ENCODE measurements at places on chromosomes 6 and 20.

- no peak for DNase-seq
These were observed 95.5 kb upstream of the AGPAT4 start for GRCh38 chr6:161369339-161369738.

DNA sequence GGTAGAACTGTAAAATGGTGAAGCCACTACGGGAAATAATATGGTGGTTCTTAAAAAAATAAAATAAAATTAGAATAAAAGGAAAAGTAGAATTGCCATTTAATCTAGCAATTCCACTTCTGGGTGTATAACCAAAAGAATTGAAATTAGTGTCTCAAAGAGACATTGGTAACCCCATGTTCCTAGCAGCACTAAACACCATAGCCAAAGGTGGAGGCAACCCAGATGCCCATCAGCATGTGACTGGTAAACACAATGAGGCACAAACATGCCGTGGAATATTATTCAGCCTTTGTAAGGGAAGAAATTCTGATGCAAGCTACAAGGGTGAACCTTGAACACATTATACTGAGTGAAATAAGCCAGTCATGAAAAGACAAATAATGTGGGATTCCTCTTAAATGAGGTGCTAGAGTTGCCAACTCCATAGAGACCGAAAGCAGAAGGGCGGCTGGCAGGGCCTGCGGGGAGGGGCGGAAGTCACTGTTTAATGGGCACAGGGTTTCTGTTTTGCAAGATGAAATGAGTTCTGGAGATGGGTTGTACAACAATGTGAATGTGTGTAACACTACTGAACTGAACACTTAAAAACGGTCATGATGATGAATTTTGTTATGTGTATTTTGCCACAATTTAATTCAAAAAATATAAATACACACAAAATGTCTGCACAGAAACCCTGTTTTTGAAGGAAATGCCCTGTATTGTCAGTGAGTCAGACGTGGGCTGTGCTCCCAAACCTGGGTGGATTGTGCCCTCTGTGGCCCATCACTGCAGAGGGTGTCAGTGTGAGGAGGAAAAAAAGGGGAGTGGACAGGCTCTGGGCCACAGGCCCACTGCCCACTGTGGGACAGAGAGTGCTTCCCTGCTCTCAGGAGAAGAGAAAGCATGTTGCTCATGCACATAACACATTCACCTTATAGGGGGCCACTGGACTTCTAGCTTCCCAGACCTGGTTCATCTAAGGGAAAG lies 49.6 kb upstream of the CD93 start:
- DNase-seq: no peak

GRCh38 chr6:130140084-130140483 lies 82.7 kb downstream of the SAMD3 start:
- DNase-seq: no peak

DNA sequence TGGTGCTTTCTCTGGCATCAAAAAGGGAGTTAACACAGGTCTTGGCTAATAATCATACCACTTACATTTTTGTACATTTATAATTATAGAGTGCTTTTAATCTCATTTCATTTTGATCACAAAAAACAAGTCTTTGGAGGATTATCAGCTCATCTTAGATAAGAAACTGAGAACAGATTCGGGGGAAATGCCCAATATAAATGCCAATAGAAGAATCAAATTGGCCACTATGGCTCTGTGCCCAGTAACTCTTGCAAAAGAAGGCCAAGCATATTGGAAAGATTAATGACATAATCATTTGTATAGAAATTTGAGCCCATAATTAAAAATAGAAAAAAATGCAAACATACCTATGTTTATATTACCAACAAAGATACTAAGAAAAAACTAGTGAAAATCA lies 42.5 kb downstream of the IPCEF1 start:
- no peak for DNase-seq

- no peak for DNase-seq
These were observed 270.0 kb downstream of the CDH26 start for GRCh38 chr20:60228255-60228654.

- no peak for DNase-seq
These were observed 22.6 kb downstream of the ETV7 start for GRCh38 chr6:36364669-36365479.

DNA sequence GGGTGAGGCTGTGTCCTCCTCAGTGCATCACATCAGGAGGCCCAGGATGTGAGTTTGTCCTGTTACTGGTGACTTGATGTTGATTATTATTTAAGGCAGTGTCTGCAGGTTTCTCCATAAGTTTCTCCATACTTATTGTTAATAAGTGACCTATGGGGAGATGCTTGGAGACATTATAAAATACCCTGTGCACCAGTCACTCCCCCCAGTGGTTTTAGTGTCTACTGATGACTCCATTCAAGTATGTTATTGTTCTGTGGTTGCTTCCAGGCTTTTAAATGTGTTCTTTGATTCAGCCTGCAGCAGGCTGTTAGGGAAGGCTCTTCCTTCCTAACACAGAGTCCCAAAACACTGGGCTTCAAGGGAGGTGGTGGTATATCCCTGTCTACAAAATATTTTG lies 14.6 kb upstream of the CST3 start:
- DNase-seq: no peak

DNA sequence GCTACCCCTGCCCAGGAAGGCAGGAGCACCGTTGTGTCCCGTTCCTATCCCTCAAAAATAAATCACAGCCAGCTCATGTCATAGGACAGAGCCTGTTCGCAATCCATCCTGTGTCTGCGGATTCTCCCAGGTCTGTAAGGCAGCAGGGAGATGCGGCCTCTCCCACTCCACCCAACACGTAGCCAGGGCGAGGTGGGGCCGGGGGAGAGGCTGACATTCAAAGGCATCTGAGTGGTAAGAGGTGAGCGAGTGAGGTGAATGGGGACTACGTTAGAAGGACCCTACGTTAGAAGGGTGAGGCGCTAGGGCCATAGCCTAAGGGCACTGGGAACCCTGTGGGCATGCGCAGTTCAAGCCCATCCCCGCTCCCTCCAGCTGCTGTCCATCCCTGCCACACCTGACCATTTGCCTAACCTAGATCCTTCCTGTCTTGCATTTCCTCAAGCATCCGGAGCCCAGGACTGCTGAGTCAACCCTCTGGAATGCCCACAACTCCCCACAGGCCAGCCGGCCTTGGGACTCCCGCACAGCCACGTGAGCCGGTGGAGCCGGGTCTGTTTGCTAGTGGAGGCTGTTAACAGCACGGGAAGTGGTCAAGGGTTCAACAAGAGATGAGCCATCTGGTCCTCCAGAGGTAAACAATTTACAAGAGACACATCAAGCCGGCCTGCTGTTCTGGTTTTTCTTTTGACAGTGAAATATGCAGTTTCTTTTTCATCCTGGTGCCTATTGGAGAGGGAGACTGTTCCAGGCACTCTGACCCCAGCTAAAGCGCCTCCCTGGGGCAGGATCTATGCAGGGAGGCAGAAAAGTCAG lies 45.9 kb downstream of the RIPOR3 start:
- no peak for DNase-seq

DNA sequence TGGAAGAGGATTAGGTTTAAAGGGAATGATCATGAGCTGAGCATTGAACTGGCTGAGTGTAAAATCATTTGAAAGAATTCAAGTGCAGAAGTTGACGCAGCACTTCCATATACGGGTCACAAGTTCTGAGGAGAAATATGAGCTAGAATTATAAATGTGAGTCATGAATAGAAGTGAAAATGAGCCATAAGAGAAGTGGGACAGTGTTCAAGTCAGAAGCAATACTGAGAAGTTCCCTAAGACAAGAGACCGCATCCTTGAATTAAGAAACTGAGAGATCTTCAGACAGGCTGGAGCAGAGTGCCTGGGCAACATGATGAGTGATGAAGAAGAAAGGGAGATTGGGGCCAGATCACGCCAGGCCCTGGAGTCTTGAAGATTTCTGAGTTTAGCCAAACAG lies 209.7 kb downstream of the TBX18 start:
- DNase-seq: no peak

DNA sequence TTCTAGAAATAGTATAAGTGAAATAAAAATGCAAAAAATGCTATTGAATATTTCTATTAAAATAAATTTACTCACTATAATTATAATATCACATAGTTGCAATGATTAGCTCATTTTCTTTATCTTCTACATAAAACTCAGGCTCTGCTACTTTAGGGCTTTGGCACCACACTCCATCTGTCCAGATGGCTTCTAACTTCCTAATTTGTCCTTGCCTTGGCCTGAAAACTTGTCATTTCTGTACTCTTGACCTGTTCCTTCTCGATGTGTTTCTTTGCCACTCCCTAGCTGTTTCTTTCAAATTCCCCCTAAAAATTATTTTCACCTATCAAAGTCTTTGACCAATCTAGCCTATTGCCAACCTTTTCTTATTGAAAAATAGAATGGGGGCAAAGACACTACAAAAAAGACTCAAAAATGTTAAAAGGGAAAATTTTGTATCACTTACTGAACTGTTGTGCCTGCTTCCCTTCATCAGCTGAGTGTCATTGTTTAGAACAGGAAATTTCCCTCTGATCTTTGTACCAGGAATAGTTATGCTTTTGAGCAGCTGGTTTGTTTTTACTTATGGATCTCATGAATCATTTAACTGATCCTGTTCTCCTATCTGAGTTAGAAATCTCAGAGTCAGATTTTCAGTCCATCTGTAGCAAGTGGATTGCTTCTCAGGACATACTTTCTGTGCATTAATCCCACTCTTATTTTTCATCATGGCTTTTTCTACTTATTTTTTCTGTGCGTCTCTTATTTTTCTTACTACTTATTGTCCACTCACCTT lies 279.2 kb upstream of the CNR1 start:
- DNase-seq: no peak

DNA sequence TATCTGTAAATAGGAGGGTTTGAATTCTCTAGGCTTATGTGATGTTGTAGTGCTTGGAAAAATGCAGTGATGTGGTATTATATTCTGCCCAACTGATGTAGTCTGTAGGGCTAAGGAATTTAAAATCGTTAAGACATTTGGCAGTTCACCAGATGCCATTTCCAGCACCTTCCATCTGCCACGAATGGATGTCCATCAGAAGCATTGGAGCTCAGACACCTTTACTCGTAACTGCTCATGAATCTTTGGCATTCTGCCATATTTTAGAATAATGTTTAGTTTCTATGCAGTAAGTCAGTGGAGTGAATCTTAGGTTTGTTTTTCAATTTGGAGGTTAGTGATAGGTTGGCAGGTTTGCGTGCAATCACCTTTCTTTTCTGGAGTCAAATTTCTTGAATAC lies 2.4 kb upstream of the SYTL3 start:
- DNase-seq: no peak

GRCh38 chr6:47439348-47439668 lies 38.3 kb upstream of the CD2AP start:
- DNase-seq: no peak

DNA sequence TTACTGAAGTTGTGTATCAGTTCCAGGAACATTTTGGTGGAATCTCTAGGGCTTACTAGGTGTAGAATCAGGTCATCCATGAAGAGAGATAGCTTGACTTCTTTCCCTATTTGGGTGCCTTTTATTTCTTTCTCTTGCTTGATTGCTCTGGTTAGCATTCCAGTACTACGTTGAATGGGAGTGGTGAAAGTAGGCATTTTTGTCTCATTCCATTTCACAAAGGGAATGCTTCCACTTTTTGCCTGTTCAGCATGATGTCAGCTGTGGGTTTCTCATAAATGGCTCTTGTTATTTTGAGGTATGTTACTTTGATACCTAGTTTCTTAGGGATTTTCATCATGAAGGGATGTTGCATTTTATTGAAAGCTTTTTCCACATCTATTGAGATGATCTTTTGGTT lies 195.3 kb downstream of the MOXD1 start:
- DNase-seq: no peak

DNA sequence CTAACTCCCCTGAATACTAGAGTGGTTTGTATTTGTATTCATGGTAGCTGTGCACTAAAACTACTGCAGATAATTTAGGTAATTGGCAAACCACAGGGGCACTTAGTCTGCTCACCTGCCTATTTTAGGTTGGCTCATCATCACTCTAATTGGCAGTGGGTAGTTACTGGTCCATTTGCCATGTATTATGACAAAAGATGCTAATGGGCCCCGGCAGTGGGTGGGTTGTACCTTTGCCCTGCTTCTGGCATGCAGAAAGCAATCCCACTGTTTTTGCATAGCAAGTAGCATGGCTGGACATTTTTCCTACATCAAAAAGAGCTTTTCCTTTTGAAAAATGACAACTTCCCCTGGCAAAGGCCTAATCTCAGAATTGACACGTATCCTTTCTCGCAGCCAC lies 741.4 kb upstream of the MAP3K7 start:
- DNase-seq: peak; percentile 98

DNA sequence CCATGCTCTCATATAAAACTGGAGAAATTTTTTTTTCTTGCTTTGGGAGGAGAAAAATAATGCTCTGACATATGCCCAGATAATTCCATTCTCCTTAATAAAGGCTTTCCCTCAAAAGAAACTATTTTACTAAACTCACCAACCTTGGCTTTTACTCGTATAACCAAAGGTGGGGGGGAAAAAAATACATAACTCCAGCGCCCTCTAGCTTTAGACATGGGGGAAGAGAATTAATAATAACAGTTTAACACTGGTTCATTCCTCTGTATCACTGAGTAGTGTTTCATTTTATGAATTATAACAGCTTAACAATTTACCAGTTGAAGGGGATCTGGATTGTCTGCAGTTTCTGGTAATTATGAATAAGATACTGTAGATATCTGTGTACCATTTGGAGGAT lies 1226.1 kb downstream of the GRIK2 start:
- DNase-seq: no peak

DNA sequence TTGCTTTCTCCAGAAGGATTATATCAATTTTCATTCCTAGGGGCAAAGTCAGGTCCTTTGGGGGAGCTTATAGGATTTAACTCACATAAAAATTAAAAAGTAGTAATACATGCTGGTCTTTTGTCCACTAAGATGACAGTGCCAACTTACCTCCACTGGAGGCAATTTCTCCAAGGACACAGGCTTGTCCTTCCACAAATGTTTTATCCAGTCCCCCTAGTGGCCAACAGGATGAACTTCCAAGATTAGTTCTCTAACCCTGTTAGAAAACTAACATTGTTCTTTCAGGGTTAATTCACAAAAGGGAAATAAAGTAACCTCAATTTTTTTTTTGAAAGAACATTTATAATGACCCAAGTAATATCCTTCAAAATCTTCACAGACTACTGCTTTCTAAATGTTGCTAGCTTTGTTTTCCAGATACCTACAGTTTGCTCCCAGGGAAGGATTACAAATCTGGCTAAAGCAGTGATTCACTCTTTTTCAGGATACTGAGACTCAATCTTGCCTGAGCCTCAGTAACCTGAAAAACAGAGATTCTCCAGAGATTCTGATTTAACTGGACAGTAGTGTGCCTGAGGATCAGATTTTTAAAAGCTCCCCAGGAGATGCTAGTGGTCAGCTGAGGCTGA lies 31.7 kb upstream of the UBR2 start:
- DNase-seq: no peak
